ENCODE measurements at places on chromosomes 5 and 9.

DNA sequence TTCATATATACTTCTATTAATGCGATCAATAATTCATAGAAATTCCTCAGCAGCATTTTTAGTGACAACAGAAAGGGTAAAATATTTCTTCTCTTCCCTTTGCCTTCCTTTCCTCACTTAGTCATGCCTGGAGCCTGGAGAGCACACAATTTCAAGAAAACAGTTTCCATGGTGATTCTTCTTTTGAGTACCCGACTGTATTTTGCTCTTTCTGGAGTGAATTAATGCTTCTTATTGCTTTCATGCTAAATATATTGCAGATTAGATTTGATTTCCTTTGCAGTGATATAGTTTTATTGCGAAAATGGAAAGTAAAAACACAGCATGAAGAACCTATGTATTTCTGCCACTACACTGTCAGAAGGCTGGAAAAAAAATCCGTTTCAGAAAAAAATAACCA is 153.5 kb downstream of the PPP2R2B start:
- no peak for DNase-seq

- no peak for DNase-seq
Measured at GRCh38 chr5:136020383-136021015, 8.3 kb upstream of the TGFBI start.

- DNase-seq, result no peak
Measured at GRCh38 chr5:87136096-87136495, 131.6 kb upstream of the RASA1 start.

- no peak for DNase-seq
Measured at GRCh38 chr5:143004361-143005145, 234.4 kb downstream of the ARHGAP26 start.

DNA sequence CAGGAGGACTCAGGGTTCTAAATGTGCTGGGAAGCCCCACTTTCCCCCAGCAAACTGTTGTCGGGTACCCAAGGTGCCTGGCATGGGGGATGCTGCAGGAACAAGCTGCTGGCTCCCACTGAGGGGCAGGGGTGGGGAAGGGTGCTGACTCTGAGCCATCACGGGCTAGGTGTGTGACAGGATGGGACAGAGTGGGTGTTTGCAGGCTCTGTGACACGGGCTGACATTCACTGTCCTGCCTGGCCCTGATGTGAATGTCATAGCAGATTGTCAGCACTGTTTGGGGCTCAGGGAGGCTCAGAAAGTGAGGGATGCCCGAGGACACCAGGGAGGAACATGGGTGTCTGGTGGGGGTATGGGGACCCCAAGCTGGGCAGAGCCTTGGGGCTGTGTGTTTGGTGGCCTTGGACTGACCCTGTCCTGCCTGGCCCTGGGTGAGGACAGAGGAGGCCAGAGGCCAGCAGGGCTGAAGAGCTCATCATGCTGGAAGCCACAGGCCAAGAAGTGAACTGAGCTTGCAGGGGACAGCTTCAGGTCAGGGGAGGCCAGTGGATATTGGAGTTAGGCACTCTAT is 20.6 kb downstream of the WNK2 start:
- no peak for DNase-seq

- DNase-seq, result no peak
Measured at GRCh38 chr5:68220260-68220659, 4.7 kb downstream of the PIK3R1 start.

GRCh38 chr9:128068386-128069205 is 564 bp downstream of the SLC25A25 start:
- peak; percentile 33 for DNase-seq
